ENCODE measurements at places on chromosomes 7 and 10.

DNA sequence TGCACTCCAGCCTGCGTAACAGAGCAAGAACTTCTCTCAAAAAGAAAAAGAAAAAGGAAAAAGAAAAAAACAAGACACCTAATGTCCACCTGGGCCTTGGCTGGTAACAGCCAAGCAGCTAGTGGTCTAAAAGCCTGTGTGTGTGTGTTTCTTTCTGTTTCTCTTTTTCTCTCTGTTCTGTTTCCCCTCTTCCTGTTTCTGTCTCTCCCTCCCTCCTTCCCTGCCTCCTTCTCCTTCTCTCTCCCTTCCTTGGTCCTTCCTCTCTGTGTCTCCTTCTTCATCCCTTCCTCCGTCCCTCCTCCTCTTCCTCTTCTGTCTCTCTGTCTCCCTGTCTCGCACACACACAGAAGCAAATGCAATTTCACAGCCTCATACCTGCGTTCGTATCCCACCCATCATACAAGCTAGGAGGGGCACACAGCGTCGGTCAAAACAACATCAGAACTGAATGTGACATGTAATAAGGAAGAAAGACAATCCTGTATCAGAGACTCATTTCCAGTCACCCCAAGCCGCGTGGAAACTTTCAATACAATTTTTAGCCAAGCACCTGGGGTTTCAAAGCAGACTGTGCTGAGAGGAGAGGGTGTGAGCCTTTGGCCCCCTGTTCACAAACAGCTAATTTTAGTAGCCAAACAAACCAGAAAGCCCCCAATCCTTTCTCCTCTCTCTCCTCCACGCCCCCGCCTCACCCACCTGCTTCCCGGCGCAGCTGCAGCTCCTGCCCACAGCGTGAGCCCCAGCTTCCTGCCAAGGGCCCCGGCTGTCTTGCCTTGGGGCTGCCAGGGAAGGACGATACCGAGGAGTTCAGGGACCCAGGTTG lies 50.2 kb upstream of the GNA12 start:
- DNase-seq: peak; percentile 45

DNA sequence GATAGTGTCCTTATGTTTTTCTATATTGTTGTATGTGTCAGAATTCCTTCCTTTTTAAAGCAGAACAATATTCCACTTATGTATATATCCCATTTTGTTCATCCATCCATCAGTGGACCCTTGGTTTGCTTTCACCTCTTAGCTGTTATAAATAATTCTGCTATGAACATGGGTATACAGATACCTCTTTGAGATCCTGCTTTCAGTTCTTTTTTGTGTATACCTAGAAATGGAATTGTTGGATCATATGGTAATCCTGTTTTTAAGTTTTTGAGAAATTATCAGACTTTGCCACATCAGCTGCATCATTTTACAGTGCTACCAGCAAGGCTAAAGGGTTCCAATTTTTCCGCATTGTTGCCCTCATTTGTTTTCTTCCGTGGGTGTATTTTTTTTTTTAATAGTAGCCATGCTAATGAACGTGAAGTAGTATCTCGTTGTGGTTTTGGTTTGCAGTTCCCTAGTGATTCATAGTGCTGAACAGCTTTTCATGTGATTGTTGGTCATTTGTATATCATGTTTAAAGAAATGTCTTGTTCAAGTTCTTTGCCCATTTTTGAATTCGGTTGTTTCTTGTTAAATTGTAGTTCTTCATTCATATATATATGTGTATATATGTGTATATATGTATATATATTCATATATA lies 87.8 kb downstream of the LCOR start:
- DNase-seq: no peak

DNA sequence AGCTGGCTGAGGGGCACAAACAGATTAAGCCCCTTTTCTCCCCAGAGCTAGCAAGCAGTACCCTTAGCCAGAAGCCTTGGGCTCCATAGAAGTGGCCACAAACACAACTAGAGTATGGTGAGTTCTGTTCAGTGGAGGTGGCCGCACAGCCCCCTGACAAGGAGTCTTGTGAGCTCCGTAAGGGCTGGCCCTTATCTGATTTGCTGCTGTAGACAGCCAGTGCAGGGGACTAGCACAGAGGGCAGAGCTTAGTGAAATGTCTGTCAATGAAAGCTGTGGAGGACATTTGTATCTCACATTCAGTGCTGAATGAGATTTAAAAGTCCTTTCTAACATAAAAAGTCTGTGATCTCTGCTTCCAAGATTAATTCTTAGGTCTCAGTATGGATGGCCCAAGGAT lies 137.3 kb downstream of the AUTS2 start:
- DNase-seq: no peak

- DNase-seq: no peak
Observed at GRCh38 chr10:95306851-95307250, 16.0 kb upstream of the PDLIM1 start.

GRCh38 chr10:24651923-24652322 lies 71.8 kb downstream of the ARHGAP21 start:
- DNase-seq: no peak

- DNase-seq: peak; percentile 7
Observed at GRCh38 chr10:11517150-11517549, 94.3 kb downstream of the USP6NL start.

GRCh38 chr10:8331896-8332729 lies 277.6 kb downstream of the GATA3 start:
- DNase-seq: peak; percentile 80

DNA sequence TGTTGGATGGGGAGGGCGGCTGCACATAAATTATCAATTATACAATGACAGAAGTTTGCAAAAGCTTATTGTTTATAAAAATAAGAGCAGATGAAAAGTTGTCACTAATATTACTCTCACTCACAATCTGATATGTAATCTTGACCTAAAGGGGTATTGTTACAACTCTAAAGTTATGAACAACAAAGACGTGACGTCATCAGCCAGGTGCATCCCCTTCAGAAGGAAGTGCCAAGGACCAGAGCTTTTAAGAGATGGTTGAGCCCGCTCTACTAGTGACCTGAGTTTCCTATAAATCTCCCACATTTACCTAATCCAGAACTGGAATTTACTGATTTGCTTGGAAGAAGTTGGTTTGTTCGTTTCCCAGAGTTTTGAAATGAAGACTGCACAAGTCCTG lies 247.7 kb upstream of the MGMT start:
- no peak for DNase-seq

DNA sequence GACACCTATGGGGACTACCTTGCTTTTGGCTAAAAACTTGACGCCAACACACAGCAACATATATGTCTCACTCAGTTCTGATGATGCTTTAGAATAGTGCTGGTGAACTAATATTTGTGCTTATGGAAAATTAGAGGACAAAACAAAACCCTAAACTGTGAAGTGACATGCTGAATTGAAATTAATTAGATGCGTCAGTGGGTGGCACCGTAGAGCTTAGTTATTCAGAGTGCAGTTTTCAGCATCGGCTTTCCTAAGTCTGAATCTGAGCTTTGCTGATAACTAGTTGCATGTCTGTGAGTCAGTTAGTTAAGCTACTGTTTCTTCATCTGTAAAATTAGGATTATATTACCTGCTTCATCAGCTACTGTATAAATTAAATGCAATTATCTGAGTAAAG lies 245.0 kb upstream of the SORCS1 start:
- DNase-seq: no peak

DNA sequence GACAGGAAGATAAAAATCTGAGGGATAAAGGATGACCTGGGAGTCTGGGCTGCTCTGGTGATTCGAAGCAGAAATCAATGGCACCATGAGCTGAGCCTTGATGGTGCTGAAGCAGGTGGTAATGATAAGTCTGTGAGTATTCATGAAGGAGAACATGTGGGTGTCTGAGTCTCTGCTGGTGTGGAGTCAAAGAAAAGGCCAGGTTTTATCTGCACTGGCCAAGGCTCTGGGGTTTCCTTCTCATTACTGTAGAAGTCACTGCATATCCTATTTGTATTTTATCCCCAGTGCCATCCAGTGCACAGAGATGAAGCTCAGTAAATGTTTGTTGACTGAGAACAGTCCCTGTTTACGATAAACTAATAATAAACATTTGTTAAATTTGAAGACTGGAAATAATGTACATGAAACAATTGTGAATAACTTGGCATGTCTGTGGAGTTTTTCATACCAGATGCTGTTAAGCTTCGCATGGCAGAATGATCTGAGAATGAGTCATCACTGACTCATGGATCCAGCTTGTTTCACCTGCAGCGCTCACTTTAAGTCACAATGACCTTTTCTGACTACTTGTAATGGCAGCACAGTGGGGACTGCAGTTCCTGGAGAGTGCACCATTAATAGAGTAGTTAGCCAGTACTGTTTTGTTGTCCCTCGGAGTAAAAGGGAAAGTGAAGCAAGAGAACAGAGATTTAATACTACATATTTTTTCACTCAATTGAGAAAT lies 538.5 kb downstream of the HTR7 start:
- DNase-seq: no peak

GRCh38 chr7:28853834-28854749 lies 104.0 kb downstream of the TRIL start:
- DNase-seq: peak; percentile 65

DNA sequence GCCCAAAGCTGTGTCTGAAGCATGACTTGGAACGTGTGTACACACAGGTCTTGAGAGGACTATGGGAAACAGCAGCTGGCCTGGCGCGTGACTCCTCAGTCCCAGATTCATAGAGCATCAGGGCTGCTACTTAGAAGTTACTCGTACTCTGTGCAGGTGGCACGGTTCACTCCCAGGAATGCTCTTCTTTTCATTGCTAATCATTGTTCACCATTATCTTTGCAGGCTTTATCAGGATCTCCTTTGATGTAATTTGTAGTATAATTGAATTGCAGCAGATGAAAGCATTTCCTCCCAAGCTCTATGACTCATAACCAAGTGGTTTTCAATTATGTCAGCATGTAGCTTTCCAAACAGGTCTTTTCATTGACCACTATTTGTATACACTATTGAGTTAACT lies 938.9 kb downstream of the NRG3 start:
- no peak for DNase-seq

- no peak for DNase-seq
Observed at GRCh38 chr10:31757831-31758230, 170.8 kb downstream of the ARHGAP12 start.

- no peak for DNase-seq
Observed at GRCh38 chr10:88971221-88972061, 18.9 kb upstream of the ACTA2 start.

GRCh38 chr10:33274096-33274785 lies 60.2 kb downstream of the NRP1 start:
- DNase-seq: no peak

DNA sequence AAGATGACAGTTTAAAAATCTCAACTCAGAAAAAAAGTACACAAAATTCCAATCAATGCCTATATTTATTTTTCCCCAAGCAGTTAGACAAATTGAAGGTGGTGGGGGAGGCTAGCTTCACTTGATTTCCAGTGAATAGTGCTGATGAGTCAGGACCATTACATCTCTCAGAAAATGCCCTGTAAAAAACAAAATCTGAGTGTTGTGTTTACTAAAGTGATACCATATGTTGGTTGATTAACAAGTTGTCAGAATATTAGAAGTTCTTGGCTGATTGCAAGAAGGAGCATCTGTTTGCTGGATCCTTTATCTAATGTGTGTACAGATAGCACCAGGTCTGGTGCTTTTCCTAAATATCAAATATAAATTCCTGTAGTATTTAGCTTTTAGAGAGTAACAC lies 31.3 kb upstream of the KIAA1217 start:
- DNase-seq: no peak

DNA sequence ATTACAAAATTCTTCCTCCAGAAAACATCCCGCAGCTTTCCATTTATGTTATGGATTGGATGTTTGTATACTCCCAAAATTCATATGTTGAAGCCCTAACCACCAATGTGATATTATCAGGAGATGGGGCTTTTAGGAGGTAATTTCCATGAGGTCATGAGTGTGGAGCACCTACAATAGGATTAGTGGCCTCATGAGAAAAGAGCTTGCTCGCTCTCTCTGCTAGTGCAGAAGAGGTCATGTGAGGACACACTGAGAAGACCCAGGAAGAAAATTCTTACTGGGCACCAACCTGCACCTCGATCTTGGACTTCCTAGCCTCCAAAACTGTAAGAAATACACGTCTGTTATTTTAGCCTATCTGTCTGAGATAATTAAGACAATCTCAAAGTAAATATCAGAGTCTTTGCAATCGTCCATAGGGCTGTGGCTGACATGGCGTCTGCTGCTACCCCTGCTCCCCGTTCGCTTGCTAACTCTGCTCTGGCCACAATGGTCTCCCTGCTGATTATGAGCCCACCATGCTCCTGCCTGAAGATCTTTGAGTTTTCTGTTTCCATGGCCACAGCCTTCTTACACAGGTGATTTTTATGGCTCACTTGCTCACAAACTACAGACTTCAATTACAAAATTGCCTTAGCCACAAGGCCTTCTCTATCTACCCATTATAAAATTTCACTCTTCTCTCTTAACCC lies 333.3 kb downstream of the CACNA2D1 start:
- no peak for DNase-seq

DNA sequence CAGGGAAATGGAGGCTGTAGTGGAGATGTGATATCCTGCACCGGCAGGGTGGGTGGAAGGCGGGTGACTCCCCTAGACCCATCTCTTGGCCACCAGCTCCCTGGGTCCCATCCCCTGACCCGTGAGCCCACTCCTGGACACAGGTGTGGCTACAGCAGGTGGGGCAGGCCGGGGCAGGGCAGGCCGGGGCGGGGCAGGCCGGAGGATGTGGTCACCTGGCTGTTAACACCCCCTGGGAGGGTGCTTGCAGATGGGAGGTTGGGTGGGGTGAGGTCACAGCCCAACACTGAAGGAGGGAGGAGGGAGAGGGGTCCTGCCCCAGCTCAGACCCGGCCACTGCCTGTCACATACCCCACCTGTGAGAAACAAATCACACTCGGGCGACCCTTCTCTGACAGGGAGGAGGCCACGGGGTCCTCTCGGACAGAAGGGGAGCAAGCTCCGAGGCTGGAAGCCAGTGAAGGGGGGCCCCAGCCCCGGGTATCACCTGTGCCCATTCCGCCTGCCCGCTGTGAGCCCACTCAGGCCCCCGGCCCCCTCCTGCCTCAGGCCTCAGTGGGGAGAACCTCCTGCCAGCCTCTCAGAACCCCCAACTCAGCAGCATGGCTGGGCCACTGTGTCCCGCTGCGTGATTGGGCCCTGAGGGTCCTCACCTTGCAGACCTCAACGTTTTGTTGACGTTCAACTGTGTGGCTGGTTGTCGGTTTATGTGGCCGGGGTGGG lies 74.0 kb downstream of the MICALL2 start:
- no peak for DNase-seq

DNA sequence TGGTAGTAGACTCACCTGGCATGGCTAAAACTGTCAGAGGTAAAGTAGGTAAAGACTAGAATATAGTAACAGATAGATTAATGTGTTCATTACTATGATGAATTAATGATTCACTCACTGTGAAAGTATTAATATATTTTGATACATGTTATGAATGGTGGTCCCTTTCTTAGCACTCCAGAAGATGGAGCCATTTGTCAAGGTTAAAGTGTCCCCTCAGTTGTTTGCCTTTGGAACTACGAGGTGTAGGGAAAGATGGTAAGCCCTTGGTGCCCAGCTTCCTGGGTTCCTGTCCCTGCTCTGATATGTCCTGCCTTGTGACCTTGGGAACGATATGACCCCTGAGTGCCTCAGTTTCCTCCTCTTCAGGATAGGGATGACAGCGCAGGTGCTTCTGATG lies 49.4 kb downstream of the HTRA1 start:
- no peak for DNase-seq

All from stimulated activated CD4-positive, alpha-beta T cell treated with anti-CD3 and anti-CD28 coated beads, Interleukin-4, amount 100 ng/mL, for 24 hours (primary cell).